ENCODE measurements at places on chromosomes 7 and 10. TPM values are rescaled to one million over a fixed set of nuclear protein-coding genes. Genes with fewer than 3 reads are reported as not detected.

DNA sequence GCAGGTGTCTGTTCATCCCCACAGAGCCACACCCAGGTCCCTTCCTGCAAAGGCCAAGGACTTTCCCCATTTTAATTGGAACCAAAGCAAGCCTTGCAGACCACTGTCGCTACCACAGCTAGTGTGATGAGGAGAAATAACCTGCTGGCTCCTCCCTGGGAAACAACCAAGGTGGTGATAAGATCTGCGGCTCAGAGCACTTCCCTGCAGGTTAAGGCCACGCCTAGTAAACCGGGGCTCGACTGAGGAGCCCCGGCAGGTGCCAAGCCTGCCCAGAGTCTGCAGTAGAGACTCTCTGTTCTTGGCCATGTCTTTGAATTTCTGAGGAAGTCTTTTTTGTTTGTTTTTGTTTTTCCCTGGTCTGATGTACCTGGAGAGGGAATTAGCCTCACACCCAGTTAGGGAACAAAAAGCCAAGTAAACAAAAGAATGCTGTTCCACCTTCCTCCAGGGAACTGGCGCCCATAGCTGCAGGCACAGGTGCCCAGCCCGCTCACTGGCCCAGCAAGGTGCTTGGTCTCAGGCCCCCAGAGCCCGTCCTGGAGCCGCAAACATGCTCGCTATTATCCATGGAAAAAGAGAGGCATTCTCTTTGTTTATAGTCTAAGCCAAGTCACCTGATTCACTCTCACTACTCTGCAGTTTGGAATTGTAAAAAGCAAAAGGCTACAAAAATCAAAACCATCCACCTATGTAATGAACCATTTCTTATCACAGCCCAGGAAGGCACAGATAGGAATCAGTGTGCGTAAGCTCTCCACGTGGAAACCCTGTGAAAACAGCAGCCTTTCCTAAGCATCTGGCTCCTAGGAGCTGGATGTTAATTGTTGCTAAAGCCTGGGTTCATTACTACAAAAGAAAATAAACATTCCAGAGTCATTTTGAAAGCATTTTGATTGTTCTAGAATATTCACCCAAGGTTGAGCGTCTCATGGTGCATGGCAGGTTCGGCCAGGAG lies 2.7 kb downstream of the GPR146 start:
- no peak for DNase-seq

DNA sequence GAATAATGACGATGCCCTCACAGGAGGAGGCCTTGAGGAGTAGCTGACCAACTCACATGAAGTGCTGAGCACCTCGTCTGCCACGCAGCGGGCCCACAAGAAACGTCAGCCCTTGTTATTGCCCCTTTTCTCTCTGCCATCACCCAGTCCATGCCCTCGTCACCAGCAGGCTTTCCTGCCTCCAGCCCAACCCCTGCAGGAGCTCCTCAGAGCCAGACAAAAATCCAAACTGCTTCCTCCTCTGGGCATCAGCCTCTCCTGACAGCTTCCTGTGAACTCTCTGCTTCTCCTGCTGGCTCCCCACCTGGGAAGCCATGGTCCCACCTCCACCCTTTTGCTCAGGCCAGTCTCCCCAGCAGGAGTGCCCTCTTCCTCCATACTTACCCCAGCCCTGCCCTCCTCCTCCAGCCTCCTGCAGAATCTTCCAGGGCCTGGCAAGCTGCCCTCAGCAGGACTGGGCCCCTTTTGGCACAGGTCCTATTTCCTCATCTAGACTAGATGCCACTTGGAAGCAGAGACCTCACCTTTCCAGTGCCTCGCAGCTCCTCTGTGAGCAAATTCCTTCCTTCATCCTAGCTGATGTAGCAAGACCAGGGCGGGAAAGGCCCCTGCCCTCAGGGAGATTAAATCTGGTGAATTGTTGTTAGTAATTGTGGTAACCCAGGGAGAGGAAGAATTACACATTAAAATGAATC lies 115.1 kb downstream of the C10orf105 start:
- no peak for DNase-seq

- DNase-seq, result no peak
Measured at GRCh38 chr10:127797339-127797738, 60.4 kb downstream of the FOXI2 start.

DNA sequence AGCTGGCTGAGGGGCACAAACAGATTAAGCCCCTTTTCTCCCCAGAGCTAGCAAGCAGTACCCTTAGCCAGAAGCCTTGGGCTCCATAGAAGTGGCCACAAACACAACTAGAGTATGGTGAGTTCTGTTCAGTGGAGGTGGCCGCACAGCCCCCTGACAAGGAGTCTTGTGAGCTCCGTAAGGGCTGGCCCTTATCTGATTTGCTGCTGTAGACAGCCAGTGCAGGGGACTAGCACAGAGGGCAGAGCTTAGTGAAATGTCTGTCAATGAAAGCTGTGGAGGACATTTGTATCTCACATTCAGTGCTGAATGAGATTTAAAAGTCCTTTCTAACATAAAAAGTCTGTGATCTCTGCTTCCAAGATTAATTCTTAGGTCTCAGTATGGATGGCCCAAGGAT lies 137.3 kb downstream of the AUTS2 start:
- DNase-seq, result no peak

- DNase-seq, result no peak
Measured at GRCh38 chr10:62860946-62861345, 44.8 kb upstream of the EGR2 start.

Gene HSPB1
- total RNA-seq, result 349 TPM

Gene NANOS1
- total RNA-seq, result 1.4 TPM
